Eye (tissue), 1 donor: ENCODE measurements at places on chromosomes 5 and 9.

GRCh38 chr9:24118190-24118589 is 292.1 kb upstream of the ELAVL2 start:
- DNase-seq = no peak

DNA sequence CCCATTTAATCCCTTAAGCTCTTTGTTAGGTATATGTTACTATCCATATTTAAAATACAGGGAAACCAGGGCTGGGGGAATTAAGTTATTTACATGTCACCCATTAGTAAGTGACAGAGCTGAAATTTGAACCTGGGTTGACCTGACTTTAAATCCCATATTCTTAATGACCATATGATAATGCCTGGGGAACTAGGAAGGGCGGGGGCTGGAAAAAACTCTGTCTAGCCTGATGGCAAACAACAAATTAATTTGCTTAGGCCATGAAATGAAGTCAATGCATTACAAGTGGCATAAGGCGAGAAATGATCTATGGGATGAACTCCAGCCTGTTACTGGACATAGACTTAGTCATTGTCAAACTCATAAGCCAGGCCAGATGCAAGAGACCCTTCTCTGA is 325.7 kb upstream of the WWC1 start:
- DNase-seq = no peak

DNA sequence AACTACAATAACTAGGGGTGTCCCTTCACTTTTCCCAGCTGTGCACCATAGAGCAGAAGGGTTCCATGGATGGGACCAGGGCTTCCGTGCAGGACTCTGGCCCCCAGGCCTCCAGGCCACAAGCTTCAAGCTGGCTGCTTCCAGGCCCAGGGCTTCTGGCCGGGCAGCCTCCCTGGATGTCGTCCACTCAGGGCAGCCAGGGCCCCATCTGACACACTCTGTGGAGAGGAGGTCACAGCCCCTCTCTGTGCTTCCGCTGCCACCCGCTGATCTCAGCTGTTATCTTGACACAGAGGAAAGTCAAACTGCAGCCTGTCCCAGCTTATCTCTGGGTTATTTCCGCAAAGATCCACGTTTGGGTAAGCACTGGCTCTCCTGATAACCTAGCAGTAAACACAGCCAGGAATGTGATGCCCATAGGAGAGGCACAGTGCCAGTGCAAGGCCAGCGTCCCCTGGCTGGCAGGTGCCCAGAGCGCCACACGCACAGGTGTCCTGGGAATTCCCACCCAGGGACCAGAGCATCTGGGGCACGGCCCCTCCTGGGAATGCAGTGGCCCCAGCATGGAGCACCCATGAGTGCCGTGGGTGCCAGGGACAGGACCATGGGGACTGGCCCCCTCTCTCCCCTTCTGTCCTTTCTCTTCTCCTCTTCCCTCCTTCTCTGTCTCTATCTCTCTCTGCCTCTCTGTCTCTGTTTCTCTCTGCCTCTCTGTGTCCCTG is 15.6 kb upstream of the SLC6A19 start:
- DNase-seq = peak; percentile 35

DNA sequence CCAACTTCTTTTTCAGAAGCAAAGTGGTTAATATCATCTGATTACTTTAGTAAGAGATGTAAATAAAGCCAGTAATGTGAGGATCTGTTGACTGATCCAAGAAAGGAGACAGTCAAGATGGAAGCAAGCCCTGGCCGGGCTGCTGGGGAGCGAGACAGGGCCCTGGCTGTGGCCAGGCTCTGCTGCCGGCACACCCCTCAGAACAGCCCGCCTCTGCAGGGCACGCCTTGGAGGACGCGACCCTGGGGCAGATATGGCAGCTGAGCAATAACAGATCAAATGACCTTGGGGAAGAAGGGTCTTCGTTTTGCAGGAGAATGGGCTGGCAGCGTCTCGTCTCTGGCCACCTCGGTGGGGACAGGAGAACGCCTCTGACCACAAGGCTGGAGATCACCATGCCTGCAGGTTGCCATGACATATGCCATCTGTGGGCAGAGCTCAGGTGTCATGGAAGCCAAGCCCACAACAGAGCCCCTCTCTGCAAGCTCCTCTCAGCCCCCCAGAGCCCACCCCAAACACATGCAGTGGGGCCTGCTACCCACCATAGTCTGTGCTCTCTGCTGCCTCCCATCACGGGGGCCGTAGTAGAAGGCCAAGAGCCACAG is 206.5 kb downstream of the FANCC start:
- no peak for DNase-seq

DNA sequence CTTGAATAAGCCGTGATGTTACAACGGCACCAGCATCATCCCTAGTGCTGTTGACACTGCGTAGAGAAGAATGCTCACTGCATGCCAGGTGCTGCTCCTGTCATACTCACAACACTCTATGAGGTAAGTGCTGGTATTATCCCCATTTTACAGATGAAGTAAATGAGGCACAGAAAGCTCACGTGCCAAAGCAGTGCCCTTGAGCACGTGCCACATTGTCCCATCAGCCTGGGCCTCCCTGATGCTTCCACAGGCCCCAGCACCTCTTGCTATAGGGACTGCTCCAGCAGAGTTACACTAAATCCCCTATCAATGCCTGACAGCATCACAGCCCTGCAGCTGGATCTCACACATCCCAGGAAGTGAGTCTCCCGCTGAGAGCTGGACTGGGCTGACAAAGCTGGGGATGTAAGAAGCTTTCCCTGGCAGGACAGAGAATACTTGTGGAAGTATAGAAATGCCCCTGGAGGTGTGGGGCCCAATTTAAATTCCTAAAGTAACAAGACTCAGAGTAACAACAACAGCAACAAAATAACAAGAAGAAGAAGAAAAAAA is 216.1 kb downstream of the FSTL4 start:
- peak; percentile 46 for DNase-seq

- DNase-seq = peak; percentile 93
These were observed at the start of gene ANKRD18A for GRCh38 chr9:38620483-38621433. ANKRD18A (minus strand) TSS chr9:38620596; CDS start chr9:38620285, 311 bp downstream.

- DNase-seq = no peak
These were observed 15.1 kb downstream of the LPAR1 start for GRCh38 chr9:111023128-111023527.
